Activated T-helper 1 cell treated with anti-CD3 and anti-CD28 coated beads, Interleukin-2, amount 50 U/mL, for 16 hours (primary cell): ENCODE measurements at places on chromosomes 16 and 17.

DNA sequence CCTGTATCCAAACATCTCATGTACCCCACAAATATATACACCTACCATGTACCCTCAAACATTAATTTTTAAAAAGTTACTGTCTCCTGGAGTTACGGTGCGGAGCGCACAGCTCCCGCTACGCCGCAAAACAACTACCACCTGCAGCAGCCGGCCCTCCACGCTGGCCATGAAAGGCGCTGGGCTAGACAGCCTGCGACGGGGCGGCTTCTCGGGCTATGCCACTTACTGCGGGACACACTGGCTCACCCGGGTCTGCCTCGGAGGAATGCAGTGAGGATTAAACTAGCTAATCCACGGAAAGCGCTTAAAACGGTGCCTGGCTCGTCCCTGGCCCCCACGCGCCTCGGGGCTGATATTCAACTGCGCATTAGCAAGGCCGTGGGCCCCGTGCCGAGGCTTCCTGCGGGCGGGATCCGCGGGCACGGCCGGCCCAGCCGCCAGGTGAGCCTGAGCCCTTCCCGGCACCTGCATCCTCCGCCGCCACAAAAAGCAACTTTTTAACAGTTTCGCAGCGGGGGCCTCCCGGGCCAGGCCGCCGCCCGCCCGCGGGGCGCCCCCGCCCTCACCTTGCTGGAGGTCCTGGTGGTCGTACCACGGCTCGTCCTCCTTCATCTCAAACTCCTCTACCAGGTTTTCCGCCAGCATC, 633 bp downstream of the CDR2 start:
- DNase-seq, result peak; percentile 19

- DNase-seq, result no peak
These were observed 28.3 kb upstream of the RPTOR start for GRCh38 chr17:80516171-80516932.

DNA sequence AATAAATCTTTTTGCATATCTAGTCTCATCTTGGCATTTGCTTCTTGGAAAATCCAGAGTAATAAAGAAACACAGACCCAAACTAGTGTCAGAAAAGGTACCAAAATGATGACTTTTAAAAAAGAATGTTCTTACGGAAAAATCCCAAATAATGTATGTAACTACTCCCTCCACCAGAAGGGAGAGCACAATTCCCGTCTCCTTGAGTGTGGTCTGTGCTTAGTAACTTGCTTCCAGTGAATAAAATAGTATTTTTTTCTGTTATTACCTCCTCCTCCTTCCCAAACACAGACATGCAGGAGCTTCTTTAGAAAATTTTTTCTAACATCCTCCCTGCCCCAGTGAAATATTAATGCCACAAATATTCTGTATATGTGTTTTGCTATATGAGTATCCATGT, 358.1 kb downstream of the ZFHX3 start:
- DNase-seq, result no peak

- DNase-seq, result no peak
These were observed 86.6 kb downstream of the PLXDC1 start for GRCh38 chr17:39064819-39065218.

DNA sequence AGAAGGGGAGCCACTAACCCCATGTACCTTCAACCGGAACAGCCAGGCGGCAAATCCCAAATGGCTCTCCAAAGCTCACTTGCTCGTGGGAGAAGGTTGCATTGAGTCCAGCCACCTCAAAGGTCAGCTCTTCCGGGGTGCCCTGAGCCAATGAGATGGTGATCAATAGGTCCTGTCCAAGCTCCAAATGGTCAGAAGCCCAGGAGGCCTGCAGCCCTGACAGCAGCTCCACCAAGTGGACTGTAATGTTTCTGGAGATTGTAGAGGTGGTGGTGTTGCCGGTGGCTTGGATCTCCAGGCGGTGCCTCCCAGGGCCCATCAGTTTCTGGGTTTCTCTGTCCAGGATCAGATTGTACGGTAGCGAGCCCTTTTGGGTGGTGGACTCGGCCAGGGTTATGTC, 39.9 kb upstream of the BCO1 start:
- no peak for DNase-seq

- no peak for DNase-seq
These were observed 23.8 kb upstream of the NAGLU start for GRCh38 chr17:42512246-42512645.

GRCh38 chr16:67647681-67648080, 2.7 kb downstream of the CARMIL2 start:
- no peak for DNase-seq

DNA sequence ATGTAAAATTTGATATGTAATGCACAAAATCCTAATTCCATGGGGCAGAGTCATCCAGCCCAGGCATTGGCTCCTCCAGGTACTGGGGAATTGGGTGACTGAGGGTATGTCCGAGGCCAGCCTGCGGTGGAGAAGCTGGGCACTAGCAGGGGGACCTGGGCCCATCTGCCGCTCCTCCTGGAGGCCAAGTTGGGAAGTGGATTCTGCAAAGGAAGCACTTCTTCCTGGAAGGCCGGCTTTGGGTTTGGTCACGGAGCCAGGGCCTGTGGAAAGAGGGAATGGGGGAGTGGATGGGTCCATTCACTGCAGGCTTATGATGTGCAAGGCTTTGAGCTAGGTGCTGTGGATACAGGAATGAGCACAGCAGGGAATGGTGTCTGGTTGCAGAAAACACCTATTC, 85.8 kb downstream of the GNAO1 start:
- DNase-seq, result no peak

DNA sequence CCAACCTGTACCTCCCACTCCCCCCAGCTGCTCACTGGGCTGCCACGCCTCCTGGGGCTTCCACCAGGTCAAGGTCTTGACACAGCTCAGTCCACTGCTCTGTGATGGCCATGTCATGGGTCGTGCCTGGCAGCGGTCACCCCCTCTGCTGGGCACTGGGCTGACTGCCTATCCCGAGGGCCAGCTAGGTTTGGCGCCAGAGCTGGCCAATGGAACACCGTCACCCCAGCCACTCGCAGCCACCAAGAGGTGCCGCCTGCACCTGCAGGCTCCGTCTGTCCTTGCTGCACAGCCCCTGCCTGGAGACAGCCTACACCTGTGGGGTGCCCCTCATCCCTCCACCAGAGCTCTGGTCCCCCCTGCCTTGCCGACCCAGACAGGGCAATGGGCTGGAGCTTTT, 4.5 kb upstream of the RAB40C start:
- no peak for DNase-seq

- no peak for DNase-seq
These were observed 684 bp downstream of the ZFP90 start for GRCh38 chr16:68539711-68540239.
